Cerebellar nuclear complex (tissue), 1 donor: ENCODE measurements at places on chromosomes 2 and 18.

DNA sequence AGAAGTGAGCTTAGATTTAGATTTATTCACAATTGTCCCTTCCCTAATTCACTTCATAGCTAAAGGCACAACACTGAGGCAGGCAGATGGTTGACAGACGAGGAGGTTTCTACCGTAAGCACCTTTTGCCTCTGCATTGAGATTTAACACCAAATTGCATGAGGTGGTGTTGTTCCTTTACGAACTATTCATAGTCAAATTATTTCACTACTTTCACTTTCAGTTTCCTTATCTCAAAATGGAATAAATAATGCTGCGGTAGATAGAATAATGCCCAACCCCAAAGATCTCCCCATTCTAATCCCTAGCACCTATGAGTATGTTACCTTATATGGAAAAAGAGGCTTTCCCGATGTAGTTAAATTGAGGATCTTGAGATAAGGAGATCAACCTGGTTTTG lies 58.9 kb upstream of the LINC00305 start:
- DNase-seq: no peak

DNA sequence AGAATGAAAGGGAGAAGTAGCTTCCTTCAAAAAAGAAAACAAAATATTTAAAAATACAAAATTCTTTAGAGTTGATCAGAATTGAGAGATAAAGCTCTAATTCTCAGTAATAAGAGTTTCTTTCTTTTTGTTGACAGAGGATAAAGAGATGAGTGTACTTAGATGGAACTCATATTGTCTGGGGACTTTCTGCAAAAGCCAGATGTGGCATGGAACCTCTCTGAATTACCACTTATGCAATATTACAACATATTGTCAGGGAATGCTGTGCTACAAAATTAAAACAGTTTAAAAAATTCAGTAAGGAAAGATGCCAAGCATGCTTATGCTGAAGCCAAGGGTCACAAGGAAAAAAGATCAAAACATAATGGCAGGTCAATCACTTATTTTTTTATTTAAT lies 386.6 kb upstream of the LRATD1 start:
- DNase-seq: no peak

DNA sequence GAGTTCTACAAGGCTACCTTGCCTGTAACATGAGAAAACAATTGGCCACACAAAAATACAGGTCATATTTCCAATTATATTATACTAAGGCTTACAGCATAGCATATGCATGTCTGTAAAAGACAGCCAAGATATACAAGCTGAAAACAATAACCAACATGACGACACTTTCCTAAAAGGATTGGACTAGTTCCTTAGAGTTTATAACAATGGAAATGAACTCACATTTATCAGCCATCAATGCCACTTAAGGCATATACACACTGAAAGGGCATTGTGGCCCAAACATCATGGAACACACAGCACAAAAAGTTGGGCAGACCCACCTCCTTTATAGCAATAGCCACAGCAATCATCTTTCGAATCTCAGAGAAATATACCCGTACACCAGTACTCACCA lies 52.0 kb downstream of the SLC40A1 start:
- DNase-seq: no peak

DNA sequence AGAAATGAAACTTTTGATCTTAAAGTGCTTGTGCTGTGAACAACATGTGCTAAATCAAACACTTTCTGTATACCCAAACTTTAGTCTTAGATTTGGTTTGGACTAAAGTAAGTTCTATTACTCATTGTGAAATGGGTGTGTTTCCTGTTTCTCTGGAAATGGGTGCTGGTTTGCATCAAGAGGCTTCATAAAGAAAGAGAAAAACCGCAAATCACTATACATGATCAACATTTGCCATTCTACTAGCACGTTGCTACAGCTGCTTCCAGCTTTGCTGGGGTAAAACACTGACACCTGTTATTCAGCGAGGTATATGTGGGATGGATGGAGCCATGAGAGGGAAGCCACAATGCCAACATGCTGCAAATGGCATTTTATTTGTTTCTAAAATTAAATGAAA lies 547.0 kb upstream of the ACVR2A start:
- DNase-seq: no peak

DNA sequence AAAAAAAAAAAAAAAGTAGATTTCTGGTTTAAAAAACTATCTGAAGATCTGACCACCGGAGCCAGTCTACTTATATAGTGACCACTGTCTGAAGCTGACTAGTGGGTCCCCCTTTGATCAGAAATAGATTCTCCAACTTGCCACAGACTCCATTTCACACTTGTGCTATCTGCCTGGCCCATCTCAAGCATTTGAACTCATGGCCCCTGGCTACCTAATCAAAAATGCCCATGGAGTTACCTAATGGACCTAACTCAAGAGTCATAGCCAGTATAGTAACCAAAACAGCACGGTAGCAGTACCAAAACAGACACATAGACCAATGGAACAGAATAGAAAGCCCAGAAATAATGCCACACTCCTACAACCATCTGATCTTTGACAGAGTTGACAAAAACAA lies 17.0 kb upstream of the ATL2 start:
- DNase-seq: no peak

DNA sequence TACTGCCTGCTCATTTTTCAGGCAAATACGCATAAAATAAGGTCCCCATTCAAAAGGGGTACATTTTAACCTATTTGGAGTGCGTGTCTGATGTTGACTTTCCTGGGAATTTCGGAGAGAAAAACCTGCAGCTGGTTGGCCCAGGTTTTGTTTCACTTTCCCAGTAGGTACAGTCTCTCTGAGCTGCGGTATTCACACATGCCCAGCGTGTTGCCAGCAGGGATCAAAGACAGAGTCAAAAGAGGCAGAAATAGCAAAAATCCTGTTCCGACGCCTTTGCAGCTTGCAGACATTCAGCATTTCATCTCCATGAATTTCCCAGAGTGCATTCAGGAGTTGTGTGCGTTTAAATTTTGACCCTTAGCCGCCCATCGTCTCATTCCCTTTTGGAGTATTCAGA lies 855.4 kb upstream of the CELF4 start:
- DNase-seq: no peak

- DNase-seq: no peak
Measured at GRCh38 chr2:28206762-28207161, 185.9 kb upstream of the FOSL2 start.

- no peak for DNase-seq
Measured at GRCh38 chr2:238645095-238645494, 202.8 kb upstream of the TWIST2 start.

DNA sequence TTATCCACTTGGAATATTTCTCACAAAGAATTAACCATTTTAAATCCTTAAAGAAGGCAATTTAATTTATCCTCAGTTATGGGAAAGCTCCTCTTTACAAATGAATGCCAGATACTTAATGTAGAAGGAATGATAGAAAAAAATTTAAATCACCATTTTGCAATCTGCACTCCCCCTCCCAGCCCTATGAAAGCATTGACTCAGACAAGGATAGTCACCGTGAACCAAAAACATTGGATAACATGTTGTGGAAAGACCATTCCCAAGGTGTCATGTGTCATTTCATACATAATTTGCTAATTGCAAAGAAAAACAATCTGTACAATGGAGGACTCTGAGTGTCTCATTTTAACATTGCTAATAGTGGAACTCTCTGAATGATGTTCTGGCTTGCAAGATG lies 421.0 kb downstream of the TXNL1 start:
- DNase-seq: no peak

- DNase-seq: no peak
Measured at GRCh38 chr2:158729451-158729850, 65.7 kb upstream of the DAPL1 start.

GRCh38 chr2:23487735-23488492 lies 102.9 kb downstream of the KLHL29 start:
- no peak for DNase-seq

DNA sequence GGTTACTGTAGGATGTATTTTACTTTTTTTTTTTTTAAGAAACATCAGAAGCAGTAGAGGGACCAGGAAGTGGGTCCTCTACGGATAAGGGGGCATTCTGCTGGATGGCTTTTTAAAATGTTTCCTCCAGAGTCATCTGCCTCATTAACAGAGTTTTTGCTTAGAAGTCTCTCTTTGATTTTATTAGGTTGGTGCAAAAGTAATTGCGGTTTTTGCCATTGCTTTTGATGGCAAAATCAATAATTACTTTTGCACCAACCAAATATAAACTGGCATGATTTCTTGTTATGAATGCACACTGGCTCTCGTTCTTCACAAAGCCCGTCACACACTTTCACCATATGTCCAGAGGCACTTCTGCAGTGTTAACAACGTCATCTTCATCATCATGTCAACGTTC lies 68.5 kb upstream of the FAM237A start:
- DNase-seq: no peak

GRCh38 chr2:21067859-21068537 lies 24.1 kb upstream of the APOB start:
- no peak for DNase-seq

DNA sequence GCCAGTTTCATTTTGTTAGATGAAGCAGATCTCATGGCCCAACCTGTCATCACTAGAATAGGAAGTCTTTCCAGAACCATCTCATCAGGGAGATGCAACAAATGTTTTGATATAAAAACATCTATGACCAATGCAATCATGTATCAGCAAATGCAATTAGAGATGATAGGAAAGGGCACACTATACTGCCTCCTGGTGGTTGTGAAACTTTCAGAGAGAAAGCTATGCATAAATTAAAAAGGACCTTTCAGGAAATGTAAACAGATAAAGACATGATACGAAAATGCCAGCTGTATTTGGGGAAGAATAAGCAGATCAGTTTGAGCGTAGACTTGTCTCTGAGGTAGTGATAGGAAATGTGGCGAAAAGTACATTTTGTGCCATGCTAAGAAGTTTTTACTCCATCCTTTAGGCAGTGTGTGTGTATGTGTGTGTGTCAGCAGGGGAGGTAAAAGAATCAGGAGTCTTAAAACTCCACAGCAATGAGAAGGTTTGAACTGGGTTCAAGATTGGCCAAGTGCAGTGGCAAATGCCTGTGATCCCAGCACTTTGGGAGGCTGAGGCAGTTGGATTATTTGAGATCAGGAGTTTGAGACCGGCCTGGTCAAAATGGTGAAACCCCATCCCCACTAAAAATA lies 479.3 kb downstream of the CPS1 start:
- DNase-seq: no peak

DNA sequence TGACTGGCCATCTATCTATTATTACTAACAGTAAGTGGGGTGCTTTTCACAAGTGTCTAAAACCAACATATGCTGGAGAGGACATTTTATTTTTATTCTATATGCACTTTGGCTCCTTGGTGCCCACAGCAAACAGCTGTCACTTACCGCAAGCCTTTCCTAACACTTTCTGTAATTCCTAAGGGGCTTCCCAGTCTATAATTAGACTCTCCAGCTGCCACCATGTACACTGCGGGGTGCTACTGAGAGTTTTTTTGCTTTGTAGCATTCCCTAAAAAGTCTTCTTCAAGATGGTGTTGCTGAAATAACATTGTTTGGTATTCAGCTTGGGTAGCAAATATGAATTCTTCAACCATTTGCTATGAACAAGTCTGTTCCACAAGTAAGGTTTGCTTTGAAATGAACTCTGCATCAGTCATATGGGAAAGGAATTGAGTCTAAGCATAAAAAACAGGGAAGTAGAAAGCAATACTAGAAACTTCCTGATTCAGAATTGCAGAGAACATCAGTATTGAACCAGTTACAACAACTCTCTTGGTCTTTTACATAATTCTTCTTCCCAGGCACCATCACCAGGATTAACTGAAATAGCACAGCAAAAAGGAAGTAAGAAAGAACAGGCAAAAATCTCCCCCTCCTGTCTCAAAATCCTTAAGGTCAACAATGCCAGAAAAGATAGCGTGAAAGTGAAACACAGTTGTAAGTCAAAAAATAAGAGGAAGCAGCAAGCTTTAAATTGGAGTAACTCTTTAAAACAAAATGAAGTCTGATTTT lies 28.6 kb downstream of the EPB41L3 start:
- no peak for DNase-seq

GRCh38 chr2:239832490-239833268 lies 192.5 kb downstream of the NDUFA10 start:
- no peak for DNase-seq

GRCh38 chr2:167871286-167871685 lies 376.1 kb downstream of the STK39 start:
- no peak for DNase-seq

GRCh38 chr2:235195921-235196320 lies 244.1 kb downstream of the SH3BP4 start:
- no peak for DNase-seq

GRCh38 chr18:5391409-5391808 lies 95.9 kb upstream of the ZBTB14 start:
- no peak for DNase-seq
